ENCODE measurements at places on chromosomes 1 and 21.

DNA sequence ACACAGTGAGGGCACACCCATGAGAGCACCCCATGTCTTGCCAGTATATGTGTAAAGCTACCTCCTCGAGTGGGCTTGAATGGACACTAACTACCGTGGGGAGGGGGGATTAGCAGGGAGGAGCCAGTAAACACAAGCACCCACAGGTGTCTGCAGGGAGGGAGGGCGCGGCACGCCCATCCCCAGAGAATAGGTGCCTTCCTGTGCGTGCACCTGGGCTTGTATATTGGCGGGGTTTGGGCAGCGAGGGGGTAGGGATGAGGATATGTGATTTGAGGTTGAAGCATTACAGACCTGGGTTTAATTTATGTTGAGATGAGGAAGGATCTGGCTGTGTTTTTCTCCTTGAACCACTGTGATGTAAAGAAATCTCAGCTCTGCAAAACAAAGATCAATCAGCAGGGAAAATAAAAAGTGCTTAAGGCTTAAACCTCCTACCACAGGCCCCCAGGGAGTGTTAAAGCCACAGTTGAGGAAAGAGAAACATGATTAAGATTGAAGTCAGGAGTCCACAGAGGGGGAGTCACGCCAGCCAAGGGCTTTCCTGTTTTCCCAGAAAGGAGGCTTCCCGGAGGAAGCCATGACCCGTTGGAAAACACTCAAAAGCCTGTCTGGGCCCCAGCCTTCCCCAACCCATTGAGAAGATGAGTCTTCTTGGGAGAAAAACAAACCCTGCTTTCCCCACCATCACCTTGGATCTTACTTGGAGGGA is 80.0 kb downstream of the CAMK2N1 start:
- no peak for DNase-seq

- DNase-seq = no peak
These were observed 106.4 kb downstream of the RHOU start for GRCh38 chr1:228841632-228842031.

DNA sequence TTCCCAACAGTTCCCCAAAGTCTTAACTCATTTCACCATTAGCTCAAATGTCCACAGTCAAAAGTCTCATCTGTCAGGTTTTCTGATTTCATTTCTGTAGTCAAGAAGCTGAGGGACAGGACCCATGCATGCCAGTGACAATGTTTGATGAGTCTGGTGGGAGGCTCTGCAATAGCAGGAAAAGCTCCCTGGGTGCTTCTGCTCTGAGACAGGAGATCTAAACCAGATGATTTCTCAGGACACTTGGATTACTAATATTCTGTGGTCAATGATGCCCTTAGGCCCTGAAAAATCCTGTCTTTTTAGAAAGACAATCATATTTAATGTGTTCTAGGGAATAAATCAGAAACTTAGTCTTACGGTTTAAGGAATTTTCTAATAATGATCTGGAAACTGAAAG is 56.4 kb downstream of the PCBP3 start:
- no peak for DNase-seq

DNA sequence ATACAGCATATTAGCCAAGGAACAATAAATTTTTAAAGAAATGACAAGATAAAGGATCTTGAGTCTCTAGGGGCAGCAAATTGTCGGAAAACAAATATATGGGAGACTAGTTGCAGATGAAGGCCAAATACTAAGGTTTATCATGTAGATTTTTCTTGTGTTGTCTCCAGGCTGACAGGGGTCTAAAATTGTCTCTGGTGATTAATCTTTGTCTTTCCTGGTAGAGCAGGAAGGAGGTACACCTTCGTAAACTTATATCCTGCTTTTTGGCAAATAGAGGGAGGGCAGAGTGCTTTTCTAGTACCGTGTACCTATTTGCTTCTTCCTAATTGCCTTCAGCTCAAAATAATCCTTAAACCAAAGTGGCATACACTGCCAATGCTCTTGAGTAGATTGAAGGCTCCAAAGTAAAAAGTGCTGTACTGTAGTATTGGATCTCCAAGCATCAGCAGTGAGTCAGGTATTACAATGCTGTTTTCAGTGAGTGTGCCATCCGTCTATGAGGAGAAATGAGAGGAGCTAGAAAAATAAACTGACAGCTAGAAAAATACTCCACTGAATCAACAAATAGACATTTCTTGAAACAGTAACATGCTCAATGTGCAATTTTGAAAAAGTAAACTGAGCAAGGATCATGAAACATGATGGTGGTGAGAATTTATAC is 1.8 kb upstream of the LEPR start:
- DNase-seq = no peak

DNA sequence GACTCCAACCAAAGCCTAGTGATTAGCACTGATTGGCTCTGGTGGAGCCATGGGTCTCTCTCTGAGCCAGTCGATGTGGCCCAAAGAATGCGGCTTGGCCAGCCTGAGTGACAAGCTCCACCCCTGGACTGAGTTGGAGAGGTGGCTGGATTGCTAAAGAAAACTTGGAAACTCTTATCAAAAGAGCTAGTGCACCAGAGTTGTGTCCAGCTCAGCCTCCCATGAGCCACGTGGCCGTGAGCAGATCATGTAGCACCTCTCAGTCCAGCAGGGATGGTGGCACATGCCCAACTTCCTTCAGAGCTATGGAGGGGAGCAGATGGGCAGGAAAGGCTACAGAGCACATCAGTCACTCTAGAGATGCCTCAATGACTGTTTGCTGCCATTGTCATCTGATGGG is 142.8 kb upstream of the VAMP3 start:
- no peak for DNase-seq

GRCh38 chr1:160375788-160376524 is 9.1 kb downstream of the NHLH1 start:
- DNase-seq = no peak

- no peak for DNase-seq
These were observed 167.1 kb downstream of the ZBTB18 start for GRCh38 chr1:244218220-244218619.

- DNase-seq = peak; percentile 12
These were observed 65.7 kb downstream of the LRRC8C start for GRCh38 chr1:89698624-89699023.

GRCh38 chr1:12012560-12013316 is 6.6 kb upstream of the MIIP start:
- no peak for DNase-seq

- DNase-seq = no peak
These were observed 21.0 kb downstream of the EXO1 start for GRCh38 chr1:241869022-241869421.

DNA sequence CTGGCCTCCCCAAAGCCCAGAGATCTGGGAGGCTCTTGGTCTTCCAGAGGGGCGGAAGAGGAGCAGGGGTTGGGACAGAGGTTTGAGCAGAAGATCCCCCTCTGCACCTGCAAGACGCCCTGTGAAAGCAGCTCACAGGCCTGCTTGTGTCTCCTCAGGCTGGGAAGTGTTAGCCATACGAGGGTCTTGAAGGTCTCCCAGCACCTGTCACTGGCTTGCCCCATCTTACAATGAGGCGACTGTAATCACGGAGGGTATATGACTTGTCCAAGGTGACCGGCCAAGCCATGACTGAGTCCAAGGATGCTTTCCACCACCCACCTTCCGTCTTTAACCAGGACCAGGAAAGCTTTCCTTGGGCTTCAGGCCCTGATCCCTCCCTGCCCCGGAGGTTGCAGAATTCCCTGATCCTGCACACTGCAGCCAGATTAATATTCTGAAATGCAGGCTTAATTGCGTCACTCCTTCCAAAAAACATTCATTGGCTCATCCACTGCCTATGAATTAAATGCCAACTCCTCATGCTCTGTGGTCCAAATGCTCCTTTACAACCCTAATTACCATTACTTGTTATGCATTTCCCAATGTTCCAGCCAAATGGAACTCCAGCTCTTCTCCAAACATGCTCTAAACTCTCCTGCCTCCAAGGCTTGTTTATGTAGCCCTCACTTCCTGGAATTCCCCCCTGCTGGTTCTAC is 64.0 kb downstream of the DDX20 start:
- no peak for DNase-seq

- DNase-seq = no peak
These were observed 181.4 kb upstream of the KIAA0040 start for GRCh38 chr1:175373786-175374623.

- no peak for DNase-seq
These were observed 71.5 kb upstream of the BCL10 start for GRCh38 chr1:85347908-85348307.

GRCh38 chr1:86648255-86648654 is 56.1 kb upstream of the SH3GLB1 start:
- no peak for DNase-seq

GRCh38 chr1:210596641-210597040 is 267.9 kb downstream of the HHAT start:
- DNase-seq = no peak

DNA sequence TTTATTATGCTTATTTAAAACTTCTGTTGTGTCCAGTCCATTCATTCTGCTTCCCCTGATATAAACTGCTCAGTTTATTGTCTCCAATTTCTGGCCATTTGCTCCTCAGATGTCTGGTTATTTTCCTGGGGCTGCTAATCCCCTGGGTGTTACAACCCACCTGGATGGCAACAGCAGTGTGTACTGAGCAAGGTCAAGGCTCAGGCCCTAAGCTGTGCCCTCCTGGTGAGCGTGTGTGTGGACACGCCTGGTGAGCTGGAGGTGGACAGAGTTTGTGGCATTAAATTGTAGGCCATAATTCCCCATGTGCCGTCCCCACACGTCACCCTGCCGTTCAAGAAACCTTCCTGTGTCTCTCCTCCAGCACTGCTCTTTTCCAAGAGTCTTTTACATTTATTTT is 18.1 kb upstream of the KIF1B start:
- DNase-seq = no peak

- no peak for DNase-seq
These were observed 90.9 kb upstream of the DIRAS3 start for GRCh38 chr1:68141071-68142021.

- DNase-seq = no peak
These were observed 488.0 kb downstream of the LMO4 start for GRCh38 chr1:87816646-87817045.

DNA sequence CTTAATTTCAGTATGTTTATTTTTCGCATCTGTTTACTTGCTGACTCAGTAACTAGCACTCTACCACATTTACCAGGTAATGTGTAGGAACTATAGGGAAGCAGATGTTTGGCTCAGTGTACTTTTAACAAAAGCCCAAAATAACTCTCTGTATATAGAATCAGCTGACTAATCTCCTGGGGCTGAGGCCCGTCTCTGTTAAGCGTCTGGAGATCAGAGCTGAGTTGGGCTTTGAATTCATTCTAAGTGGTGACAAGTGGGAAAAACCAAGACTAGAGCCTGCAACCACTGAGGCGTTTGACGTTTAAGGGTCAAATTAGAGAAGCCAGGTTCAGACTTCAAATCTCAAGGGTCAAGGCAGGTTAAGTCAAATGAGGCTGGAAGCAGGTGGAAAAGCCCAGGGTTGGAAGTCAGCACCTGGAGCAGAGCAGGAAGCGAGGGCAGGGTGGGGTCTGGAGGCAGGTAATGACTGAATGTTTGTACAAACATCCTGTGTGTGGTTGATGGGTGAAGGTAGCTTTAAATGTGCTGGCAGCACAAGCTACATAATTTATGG is 56.8 kb upstream of the LYST start:
- no peak for DNase-seq

Measured in stimulated activated naive CD4-positive, alpha-beta T cell (primary cell).